ENCODE measurements at places on chromosomes 11 and 22. TPM values are rescaled to one million over a fixed set of nuclear protein-coding genes. Genes with fewer than 3 reads are reported as not detected.

OR6A2 gene
- 0.25 TPM for total RNA-seq

MAML2 gene
- total RNA-seq = 32.3 TPM

IFITM10 gene
- total RNA-seq = 6.4 TPM

MMP11 gene
- 4.4 TPM for total RNA-seq

TCN2 gene
- 71.3 TPM for total RNA-seq

OR5B21 gene
- total RNA-seq = not detected

DNA sequence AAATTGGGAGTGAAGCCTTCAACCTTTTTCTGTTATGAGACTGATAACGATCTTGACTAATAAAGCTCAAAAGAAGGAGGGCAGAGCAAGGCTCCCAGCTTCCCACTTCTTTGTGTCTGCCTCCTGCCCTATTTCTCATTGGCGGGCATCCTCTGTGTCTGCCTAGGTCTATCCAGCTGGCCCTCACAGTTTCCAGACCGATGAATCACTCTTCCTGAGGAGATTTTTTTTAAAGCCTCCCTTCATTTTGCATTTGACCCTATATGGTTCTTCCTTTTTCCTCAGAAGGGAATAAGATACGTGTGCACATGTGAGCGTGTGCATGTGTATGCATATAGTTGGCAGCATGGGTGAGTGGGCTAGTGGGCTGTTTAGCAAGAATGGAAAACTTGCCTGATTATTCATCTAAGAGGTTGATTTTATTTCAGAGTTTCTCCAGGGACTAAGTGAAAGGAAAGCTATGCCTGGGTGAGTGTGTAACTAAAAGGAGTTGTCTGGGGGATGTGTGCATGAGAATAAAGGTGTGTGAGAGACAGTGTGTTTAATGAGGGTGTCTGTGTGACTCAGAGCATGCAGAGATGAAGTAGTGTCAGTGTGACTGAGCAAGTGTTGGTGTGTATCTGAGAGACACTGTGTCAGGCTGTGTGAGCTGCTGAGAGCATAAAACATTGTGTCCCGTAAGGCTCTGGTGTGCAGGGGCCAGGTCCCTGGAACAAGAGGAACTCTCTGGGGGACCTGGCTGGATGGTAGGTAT, 12.2 kb downstream of the PHLDB1 start:
- DNase-seq = peak; percentile 41

DNA sequence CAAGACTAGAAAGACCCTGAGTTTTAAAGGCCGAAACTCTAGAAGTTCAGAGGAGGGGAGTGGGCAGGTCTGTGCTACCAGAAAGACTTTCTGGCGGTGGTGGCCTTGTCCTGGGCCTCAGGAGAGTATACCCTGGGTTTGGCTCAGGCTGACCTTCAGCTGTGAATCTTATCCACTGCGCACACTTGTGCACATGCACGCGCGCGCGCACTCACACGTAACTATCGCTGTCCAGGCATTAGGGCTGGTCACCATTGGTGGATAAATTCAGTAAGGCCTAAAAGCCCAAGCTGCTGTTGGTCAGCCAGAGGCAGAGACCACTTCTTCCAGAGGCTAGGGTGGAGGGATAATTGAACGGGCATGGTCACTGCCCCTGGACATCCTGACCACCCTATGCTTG, 25.1 kb downstream of the ARHGEF17 start:
- DNase-seq = no peak

- DNase-seq = no peak
Observed at GRCh38 chr11:47977623-47978022, 2.7 kb upstream of the PTPRJ start.

DNA sequence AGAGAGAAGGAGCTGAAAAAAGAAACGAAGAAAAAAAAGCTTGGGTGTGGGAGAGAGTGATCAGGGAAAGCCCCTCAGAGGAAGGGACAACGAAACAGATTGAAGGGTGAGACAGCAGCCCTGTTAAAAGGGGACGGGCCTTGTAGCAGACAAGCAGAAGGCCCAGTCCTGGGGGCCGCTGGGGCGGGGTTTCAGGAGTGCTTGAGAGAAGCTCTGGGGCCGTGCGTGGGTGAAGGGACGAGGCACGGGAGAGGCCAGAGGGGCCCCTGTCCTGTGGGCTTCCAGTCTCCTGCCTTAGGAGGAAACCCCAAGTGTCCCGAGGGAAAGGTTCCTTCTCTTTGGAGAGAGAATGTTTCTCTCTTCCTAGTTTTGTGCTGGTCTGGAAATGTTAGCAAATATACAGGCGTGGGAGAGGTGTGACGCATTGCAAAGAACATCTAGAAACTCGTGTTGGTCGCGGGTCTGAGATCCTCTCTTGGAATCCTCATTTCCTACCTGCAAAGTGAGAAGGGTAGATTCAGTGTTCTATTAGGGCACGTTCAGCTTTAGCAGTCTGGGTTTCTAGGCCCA, 28.6 kb downstream of the ADAMTS15 start:
- no peak for DNase-seq

DNA sequence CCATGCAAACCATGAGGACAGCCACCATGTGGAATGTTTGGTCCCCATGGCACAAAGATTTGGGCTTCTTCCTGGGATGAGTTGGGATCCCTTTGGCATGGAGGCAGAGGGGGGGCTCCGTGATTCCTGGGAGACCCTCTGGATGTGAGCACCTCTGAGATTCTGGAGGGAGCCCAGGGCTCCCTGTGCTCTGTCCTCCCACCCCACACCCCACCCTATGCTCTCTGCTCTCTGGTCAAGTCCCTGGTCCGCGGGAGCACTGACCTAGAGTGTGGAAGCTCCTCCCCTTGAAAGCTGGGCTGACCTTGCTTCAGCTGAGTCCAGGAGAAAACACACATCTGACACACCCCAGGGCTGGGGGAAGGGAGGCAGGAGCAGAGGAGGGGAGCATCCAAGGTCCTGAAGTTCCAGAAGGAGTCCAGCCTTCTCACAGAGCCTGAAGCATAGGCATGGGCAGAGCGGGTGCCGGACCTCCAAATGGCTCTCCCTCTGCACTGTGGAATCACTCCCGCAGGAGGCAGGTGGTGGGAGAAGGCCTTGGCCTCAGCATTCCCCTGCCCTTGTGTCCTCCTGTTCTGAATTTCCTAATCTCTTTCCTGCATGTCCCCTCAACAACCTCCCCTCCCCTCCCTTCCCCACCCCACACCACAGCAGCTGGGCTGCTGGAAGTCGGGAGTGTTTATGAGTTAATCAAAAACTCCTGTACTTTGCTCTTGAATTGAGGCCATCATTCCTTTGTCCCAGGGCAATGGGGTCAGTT, 25.7 kb upstream of the OAF start:
- DNase-seq = peak; percentile 90

- DNase-seq = no peak
Observed at GRCh38 chr22:49925525-49926128, 7.2 kb downstream of the CRELD2 start.

DNA sequence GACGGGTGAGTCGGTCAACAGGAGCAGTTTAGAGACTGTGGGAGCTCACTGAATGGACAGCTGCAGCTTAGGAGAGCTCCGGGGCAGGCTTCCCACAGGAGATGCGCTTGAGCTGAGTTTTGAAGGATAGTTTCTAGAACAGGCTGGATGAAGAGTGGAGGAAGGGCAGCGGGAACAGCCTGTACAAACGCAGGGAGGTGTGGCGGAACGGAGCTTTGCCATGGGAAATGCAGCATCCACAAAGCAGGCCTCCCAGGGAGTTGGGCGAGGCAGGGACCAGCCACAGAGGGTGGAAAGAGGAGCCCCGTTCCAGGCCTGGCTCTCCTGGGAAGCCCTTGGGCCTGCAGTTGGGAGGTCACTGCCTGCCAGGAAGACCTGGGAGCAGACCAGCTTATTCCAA, 26.8 kb upstream of the TEF start:
- DNase-seq = no peak

- DNase-seq = no peak
Observed at GRCh38 chr11:119377112-119377901, 4.2 kb downstream of the USP2 start.

GRCh38 chr22:46081036-46081830, 69.1 kb upstream of the PPARA start:
- DNase-seq = no peak

GRCh38 chr22:49210606-49211005, 617.1 kb downstream of the BRD1 start:
- no peak for DNase-seq

DNA sequence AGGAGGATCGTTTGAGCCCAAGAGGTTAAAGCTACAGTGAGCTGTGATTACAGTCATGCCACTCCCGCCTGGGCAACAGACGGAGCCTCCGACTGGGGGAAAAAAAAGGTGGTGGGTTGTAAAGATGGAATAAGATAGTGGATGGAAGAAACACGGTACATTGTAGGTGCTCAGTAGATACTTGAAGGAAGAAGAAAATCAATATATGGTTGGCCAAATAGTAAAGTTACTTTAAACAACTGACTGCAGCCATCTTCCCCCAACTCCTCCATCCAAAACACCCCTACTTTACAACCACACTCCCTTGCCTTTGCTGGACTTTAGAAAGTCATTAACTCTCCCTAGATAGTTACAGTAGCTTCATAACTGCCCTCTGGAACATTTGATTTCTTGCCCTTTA, 2.5 kb upstream of the NUP98 start:
- DNase-seq = peak; percentile 32

GRCh38 chr11:115148101-115148500, 356.1 kb downstream of the CADM1 start:
- DNase-seq = no peak

GRCh38 chr11:1034001-1034400, 2.5 kb downstream of the MUC6 start:
- DNase-seq = no peak

- no peak for DNase-seq
Observed at GRCh38 chr22:17754233-17754925, 19.9 kb downstream of the BID start.

DNA sequence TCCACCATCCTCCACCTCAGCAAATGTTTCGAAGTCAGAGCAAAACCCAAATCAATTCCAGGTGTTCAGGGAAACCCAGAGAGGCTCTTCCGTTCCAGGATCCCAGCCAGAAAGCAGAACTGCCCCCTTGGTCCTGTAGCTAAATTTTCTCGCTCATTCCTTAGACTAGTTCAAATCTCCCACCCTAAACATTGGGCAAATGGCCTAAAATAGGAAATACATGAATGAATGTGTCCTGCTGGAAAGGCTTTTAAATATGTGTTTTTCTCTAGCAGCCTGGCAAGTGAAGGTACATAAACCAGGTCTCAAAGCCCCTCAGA, 89.6 kb downstream of the ETS1 start:
- no peak for DNase-seq

DNA sequence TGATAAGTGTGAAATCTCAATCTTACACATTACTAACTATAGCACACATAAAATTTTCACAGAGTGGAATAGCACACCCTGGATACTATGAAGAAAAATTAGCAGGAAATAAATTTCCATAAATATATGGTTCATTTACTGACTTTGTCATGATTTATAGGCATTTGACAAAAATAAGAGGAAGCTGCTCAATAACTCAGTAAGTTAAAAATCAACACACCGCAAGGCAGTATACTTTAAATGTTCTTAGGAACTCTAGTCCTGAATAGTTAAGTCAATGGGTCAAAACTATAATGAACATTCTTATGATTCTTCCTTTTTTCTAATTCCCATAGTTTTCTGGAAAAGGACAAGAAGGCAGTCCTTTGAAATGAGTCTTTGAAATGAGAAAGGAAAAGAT, 1557.8 kb upstream of the RAG2 start:
- no peak for DNase-seq

DNA sequence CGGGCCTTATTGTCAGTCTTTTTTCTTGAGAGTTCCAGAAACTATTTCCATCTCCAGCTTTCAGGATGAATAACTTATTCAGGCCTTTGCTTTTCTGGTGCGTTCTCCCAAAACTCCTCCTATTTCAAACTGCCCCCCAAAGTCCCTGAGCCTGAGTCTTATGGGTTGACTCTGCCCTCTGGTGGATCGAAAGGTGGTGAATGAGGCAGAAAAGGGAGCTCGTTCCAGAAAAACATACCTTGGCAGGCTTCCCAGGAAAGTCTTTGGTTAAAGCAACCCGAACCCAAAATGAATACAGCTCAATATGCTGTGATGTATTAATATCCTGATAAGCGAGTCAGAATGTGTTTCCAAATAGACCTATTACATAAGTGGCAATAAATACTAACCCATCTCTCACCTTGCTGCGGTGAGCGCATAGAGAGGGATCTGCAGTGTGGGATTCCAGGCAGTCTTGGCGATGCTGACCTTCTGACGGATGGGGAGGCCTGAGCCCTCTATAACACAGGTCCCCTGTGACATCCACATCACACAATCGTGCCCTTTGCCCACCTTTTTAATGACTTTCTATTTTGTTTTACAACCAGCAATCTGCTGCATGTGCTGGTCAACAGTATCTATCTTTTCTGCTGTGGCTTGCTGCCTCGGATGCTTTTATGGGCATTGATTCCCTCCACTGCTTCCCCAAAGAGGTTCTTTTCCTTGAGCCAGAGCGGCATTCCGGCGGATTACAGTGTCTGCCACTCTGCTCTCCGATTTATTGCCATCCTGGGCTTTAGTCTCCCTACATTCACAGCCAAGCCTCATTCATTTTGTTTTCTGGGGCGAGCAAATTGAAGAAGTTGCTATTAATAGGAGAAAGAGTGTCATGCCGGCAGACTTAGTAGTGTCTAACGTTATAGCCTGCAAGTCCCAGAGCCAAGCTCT, 756.8 kb downstream of the NTM start:
- no peak for DNase-seq

GRCh38 chr22:31659246-31659645, 2.8 kb downstream of the PISD start:
- no peak for DNase-seq

- DNase-seq = no peak
Observed at GRCh38 chr11:104531894-104532293, 366.4 kb downstream of the CASP12 start.

- no peak for DNase-seq
Observed at GRCh38 chr11:14656536-14657457, 13.2 kb downstream of the PDE3B start.

DNA sequence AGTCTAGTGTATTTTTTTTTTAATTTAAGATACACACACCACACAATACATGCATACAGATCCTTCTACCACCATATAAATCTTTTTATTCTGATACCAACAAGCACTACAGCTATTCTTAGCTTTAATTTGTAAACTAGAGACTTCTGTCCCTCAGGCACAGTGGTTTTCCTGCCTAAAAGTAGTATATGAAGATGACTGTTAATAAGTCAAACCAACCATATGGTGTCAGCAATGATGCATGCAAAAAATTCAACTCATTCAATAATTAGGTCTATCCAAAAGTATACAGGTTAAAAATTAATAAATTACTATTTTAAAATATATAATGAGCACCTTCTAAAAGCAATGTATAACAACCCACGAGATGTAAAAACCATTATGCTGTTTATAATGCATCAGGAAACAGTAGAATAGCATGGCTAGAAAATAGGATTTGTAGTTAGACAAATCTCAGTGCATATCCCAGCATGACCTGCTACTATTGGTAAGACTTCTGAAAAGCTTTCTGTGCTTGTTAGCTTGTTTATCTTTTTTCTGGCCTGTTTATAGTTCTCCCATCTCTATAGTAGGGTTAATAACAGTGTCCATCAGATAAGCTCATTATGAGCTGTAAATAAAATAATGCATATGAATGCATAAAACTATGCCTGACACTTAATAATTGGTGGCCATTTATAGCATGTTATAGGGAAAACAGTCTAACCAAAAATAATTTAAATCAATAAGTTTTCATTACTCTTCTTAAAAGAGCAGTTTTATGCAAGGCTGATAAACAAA, 10.2 kb downstream of the RAB38 start:
- DNase-seq = no peak
